ENCODE measurements at places on chromosomes 5 and 9.
A peak's percentile ranks its signal among the peaks of the same experiment; 100 is the strongest.

GRCh38 chr5:5330728-5331452, 91.6 kb upstream of the ICE1 start:
- DNase-seq = no peak

GRCh38 chr9:38642951-38643814, 22.8 kb upstream of the ANKRD18A start:
- DNase-seq = no peak

GRCh38 chr9:125106285-125106893, 36.9 kb downstream of the SCAI start:
- DNase-seq = no peak

DNA sequence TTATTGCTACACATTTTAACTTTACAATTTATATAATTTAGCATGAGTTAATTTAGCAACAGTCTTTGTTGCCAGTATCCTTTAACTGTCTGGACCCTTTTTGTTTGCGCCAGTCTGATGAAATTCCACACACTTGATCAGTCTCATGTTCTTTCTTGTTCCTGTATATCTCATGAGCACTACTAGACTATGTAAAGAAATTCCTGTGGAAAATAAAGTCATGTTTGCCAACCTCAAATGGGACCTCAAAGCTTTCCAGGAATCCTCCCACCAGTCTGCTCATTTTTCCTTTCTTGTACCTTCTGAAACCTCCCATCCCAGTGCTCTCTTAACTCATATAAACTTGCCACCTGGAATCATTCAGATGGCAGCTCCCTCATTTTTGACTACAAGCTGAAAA, 8.0 kb downstream of the DMXL1 start:
- no peak for DNase-seq

GRCh38 chr9:114090798-114091197, 8.3 kb downstream of the KIF12 start:
- DNase-seq = no peak

DNA sequence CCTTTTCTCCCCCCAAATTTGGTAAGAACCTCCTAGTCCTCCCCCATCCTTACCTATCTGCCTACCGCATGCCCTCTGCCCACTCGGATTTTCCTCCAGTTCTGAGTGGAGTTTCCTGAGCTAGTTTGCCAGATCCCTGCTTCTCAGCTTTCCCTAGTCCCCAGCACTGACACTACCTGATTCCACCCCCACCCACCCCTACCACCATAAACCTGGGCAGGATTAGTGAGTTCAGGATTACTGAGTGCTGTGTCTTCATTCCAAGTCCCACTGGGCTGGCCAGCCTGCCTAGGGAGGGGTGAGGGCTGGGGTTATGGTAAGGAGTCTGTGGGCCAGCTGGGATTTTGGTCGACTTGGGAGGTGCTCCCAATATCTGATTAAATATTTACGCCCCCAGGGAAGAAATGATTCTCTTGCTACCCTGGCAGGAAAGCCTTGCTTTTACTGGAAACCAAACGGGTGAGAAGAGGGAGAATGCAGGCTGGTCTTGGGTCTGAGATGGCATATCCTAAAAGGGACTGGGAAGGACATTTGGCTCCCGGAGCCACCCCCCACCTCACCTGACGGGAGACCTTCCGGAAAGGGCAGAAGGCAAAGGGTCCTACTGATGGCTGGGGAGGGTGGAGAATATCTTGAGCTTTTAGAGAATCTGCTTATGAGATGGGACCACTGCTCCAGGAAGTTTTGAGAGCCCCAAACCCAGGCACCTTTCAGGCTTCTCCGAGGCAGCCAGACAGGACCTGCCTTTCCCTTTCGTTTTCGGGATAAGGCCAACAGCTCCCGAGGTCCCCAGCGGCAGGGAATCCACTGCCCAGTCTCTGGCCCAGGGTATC, 3.7 kb downstream of the PITX1 start:
- DNase-seq = peak; percentile 28

DNA sequence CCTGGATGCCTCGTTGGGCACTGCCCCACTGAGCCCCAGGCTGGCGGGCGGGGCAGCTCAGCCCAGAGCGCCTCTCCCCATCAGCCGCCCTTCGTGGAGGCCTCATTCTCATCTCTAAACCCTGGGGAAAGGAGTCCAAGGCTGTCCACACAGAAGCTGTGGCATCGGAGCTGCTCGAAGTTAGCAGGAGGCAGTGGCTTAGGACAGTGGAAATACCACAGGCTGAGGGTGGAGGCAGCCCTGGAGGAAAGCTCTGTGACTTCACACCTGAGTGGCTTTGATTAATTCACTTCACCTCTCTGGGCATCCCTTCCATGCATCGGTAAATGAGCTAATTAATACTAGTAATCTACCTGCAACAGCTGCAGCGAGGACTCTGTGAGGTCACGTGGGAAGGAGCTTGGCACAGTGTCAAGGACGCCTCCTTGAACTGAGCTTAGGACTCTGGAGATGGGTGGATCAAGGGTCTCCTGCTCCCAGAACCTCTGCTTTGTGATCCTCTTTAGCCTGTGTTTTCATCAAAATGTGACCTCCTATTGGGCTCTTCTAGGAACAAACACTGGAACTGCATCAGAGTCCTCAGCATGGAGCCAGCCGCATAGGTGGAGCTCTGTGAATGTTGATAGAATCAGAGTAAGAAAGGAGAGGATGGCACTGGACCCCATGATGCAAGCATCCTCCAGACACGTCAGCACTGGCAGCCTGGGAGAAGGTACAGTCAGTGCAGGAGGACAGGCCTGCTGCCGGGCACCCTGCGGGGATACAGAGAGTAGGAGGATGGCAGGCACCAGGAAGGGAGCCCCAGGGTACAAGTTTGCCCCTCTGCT, 842 bp upstream of the ANGPTL2 start:
- DNase-seq = no peak

- no peak for DNase-seq
Measured at GRCh38 chr9:2697492-2697891, 19.8 kb upstream of the KCNV2 start.

Measured in erythroblast (primary cell).